ENCODE measurements at places on chromosomes 3 and 15.

DNA sequence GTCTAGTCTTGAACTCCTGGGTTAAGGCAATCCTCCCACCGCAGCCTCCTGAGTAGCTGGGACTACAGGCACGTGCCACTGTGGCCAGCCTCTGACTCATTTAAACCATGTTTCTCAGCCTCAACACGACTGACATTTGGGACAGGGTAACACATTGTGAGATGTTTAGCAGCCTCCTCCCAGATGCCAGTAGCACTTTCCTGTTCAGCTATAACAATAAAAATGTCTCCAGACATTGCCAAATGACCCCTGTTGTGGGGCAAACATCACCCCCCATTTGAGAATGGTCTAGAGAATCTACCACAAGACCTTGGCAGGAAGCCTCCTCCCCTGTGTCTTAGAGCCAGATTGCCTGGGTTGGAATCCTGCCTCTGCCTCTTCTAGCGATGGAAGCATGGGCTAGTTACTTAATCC lies 8.4 kb downstream of the TMEM40 start:
- DNase-seq: peak; percentile 90

- no peak for DNase-seq
Observed at GRCh38 chr15:88735212-88735611, 68.0 kb upstream of the ACAN start.

- DNase-seq: no peak
Observed at GRCh38 chr3:178690571-178690970, 154.3 kb downstream of the KCNMB2 start.

DNA sequence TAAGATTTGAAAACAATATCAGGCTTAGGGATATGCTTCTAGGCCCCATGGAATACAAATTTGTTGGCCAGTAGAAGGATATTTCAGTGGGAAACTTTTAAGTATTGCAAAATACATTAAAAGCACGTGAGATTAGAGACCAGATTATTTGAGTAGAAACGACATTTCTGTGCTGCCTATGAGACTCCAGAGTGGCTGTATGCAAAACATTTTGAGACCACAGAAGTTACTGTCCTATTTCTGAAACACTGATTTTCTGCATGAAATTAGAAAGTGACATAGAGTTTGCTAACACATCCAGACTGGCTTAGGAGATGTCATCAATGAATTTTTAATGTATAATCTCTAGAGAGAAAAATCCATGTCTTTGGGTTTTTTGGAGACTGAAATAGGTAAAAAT lies 99.8 kb downstream of the KCNH8 start:
- no peak for DNase-seq

- no peak for DNase-seq
Observed at GRCh38 chr15:41597787-41598186, 38.8 kb downstream of the TYRO3 start.

DNA sequence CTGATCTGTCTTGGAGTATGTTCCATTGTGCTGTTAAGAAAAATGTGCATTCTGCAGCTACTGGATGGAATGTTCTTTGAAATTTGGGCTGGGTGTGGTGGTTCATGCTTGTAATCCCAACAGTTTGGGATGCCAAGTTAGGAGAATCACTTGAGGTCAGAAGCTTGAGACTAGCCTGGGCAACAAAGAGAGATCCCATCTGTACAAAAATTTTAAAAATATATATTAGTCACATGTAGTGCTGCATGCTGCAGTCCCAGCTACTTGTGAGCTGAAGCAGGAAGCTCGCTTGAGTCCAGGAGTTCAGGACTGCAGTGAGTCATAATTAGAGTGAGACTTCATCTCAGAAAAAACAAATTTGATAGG lies 62.8 kb upstream of the PLSCR4 start:
- peak; percentile 57 for DNase-seq

DNA sequence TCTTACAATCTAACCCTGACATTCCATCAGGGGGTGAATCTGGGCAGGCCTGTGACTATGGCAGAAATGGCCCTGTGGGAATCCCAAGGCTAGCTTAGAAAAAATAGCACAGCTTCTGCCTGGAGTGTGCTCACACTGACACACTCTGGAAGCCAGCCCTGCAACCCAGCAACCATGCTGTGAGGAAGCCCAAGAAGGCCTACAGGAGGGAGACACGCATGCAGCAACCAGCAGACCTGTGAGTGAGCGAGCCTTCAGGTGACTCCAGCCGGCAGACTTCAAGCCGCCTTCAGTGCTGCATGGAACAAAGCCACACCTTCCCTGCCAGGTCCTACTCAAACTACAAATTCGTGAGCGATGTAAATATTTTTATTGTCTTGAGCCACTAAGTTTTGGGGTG lies 26.1 kb downstream of the RAB6B start:
- no peak for DNase-seq

GRCh38 chr3:103440539-103441203 lies 1005.9 kb downstream of the ZPLD1 start:
- no peak for DNase-seq

DNA sequence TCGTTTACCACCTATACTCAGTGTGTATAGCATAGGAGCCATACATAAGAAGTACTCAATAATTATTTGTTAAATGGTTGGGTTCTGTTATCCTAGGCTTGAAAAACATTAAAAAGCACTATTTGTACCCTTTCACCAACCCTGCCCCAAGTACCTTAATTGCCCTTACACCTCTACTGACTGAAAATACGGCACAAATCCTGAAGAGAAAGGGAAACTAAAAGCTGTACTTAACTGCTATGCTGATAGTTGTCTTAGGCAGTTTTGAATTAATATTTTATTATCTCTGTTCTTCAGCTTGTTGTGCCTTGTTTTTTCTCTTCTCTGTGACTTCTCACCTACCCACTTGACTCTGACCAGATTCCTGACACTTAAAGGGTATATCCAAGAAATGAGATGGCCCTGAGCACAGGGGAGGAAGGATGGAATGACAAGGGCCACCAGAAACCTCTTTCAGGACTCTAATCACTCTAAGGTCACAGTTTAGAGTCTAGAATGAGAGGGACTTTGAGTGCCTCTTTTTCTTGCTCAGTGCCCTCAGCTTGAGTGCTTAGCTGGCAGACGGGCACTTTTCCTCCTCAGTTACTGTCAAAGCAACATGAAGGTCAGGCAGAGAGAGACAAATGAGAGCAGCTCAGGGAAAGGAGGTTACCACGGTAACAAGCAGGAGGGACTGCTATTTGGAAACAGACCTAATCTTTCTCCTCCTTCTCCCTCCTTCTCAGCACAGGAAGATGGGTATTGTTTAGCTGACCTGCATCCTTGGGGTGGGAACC lies 136.5 kb downstream of the ZNF609 start:
- DNase-seq: peak; percentile 35

GRCh38 chr3:19248767-19249166 lies 100.5 kb downstream of the KCNH8 start:
- no peak for DNase-seq

- DNase-seq: peak; percentile 85
Observed at GRCh38 chr3:24242012-24242698, 252.5 kb downstream of the THRB start.

- no peak for DNase-seq
Observed at GRCh38 chr3:26623419-26624208, 1.0 kb downstream of the LRRC3B start.

DNA sequence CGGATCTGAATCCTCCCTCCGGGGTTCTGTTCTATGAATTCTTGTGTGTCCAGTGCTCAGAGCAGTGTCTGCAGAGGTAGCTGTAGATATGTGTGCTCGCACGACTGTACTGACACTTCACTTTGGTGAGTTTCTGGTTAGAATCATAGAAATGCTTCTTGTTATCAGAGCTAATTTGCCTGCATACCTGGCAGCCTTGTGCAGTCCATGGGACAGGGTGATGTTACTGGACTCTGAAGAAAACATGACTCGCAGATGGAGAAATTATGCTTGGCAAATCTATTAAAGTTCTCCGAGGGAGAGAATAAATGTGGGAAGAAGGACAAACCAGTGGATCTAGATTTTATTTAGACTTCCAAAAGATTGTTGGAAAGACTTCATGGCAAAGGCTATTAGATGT lies 12.2 kb downstream of the CGNL1 start:
- DNase-seq: no peak

GRCh38 chr3:41331041-41331440 lies 131.7 kb downstream of the CTNNB1 start:
- DNase-seq: no peak

GRCh38 chr15:40873694-40874561 lies at the start of gene RHOV:
Gene RHOV, minus strand, starts transcription at chr15:40874234. Its CDS starts 95 bp downstream, at chr15:40874139.
- DNase-seq: no peak

DNA sequence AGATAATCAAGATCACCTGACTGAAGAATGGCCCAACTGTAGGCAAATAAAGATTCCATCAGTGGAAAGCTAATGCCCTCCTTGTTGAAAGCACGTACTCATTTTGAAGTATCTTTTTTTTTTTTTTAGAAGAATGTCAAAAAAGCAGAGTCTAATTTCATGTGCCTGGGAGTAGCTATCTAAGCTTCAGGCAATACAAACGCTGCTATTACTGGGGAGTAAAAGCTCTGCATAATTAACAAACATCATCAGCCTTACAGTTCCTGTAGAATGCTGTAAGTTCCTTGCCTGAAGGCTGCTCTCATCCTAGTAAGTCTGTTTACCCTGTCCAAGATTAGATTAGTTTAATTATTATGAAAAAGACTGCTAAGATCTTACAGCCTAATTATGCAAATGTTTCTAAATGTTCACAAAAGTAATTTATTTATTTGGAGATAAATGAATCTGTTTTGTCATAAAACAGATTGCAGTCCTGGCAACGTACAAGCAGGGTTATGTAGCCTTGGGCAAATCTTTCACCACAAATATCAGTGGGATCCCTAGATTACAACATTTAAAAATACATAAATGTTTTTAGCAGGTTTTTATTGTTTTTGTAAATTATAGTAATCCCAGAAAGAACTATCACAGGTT lies 451.3 kb upstream of the AGTR1 start:
- no peak for DNase-seq

DNA sequence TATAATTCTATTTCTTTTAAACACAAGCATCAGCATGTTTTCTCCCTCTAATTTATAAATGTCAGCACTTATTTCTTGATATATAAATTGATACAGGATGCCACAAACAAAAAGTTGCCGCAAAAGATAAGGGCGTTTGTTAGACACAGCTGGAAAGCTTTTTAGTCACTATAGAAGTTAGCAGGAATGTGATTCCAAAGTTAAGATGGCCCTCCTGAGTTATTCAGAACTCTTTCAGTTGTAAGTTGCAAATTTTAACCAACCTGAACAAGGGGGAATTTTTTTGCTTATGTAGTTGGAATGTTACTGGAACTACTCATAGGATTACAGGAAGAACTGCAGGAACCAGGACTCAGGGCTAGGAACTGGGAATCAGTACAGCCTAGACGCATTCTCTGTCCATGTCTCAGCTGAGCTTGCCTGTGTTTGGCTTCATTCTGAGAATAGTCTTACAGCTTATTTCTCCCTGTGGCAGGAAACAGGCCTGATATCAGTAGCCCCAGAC lies 166.3 kb downstream of the VGLL4 start:
- peak; percentile 37 for DNase-seq

DNA sequence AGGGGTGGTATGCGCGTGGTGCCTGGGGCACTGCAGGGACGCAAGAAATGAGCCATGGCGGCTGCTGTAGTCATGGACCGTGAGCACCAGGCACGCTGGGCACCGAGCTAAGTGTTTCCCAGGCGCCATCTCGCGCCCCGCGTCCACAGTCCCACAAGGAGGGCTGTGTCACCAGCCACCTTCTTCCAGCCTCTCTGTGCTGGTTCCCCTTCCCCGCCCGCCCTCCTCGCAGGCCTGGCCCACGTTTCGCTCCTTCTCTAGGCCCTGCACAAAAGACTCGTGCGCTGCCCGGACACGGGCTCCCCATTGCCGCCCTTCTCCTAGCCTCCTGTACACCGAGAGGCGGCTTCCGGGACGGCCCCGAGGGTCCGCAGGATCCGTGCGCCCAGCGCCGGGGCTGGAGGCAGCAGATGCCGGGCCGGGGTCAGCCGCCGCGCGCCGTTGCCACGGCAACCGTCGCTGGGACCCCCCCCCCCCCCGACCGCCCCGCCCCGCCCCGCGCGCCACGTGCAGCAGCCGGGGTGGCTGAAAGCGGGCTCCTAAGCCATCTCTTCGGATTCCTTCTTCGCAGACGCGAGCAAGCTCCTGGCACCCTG lies 113.4 kb downstream of the SRGAP3 start:
- DNase-seq: no peak

DNA sequence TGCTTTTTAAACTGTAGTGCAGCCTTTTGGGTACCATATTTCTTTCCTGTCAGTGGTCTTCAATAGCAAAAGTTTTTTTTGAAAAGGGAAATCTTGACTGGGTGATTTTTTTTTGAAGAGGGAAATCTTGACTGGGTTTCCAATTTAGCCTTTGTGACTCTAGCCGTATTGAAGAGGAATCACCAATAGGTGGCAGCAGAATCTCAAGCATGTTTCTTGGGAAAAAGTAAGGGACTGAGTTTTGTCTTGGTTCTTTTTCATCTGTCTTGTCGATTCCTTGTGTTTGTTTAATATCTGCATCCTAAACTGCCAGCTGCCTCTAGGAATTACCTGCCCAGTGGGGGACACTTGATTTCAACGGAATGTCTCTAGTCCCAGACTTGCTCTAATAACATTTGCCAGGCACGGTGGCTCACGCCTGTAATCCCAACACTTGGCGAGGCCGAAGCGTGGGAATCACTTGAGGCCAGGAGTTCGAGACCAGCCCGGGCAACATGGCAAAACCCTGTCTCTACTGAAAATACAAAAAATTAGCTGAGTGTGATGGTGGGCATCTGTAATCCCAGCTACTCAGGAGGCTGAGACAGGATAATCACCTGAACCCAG lies 89.2 kb downstream of the RBPMS2 start:
- no peak for DNase-seq

DNA sequence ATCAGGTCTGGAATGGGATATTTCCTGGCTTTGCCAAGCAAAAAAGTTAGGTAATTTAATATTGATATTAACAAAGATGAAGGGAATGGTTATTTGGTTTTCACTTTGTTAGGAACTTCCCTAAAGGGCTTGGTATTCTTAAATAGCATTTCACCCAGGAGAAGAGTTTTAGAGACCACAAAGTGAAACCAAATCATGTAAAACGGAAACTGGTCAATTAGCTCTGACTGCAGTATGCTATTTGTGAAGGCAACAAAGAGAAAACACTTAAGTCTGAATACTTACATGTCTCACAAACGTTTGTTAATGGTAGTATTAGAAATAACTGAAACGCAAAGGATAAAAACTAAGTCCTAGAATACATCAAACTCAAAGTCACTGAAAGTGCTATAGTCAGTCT lies 32.4 kb upstream of the SETMAR start:
- no peak for DNase-seq

DNA sequence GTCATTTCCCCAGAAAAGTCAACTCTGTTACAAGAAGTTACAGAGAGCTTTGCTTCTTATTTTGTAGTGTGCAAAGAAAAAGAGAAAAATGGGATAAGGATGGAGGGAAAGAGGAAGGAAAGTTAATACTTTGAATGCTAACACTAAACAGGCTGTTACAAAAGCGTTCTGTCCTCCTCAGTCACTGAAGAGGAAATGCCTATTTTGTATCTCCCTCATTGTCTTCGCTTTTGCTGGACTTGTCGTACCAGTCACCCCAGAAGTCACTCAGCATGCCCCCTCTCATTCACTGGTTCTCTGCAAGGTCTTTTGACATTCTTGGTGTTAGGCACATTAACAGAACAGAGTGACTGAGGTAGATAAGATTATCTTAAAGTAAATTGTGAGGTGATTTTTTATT lies 129.6 kb downstream of the ALCAM start:
- DNase-seq: no peak

GRCh38 chr3:89114841-89115223 lies 7.4 kb downstream of the EPHA3 start:
- DNase-seq: no peak

Measured in GM04503 (cell line).